ENCODE measurements at places on chromosomes 13 and 19.

DNA sequence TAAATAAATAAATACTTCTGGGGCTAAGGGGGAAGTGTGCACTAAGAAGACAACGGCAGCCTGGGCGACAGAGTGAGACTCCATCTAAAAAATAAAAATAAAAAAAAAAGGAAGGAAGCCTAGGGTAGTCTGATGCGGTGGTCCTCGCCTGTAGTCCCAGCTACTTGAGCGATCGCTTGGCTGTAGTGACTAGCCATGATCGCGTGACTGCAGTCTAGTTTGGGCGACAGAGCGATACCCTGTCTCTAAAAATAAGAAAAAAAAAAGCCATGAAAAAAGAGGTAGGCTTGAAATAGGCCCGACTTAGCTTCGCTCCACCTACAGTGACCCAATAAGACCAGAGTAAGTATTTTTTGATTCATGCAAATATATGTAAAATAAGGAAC, 661 bp upstream of the BABAM1 start:
- no peak for DNase-seq

DNA sequence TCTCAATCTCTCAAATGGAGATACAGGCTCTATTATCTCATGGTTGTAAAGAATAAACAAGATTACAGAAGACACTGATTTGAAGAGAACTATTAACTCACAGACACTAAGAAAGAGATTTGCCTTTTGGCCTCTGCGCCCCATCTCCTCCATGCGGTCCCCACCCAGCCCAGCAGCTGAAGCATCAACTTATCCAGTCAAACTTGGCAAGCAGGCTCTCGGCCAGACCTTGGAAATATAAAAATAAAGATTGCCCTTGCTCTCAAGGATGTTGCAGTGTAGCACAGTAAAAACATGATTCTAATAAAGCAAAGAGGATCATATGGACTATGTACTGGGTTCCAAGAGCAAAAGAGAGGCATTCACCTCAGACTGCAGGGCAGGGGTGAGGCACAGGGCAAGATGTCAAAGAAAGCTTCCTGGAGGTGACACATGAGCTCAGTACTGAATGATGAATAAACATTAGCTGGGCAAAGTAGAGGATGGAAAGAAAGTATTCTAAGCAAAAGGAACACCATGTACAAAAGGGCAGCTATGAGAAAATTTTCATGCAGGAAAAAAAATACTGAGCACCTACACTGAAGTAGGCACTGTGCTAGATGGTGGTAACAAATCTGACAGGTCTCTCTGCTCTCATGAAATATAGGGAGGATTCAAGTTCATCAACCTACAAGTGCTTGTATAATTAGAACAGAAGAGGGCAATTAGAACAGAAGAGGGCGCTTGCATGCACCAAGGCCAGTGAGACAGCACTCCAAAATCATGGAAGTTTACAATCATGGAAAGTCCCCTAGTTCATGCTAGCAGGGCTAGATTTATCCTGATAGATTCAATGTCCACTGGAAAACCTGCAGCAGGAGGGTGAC, 85.0 kb downstream of the SACS start:
- no peak for DNase-seq

- no peak for DNase-seq
Observed at GRCh38 chr13:28805193-28805819, 14.8 kb upstream of the MTUS2 start.

DNA sequence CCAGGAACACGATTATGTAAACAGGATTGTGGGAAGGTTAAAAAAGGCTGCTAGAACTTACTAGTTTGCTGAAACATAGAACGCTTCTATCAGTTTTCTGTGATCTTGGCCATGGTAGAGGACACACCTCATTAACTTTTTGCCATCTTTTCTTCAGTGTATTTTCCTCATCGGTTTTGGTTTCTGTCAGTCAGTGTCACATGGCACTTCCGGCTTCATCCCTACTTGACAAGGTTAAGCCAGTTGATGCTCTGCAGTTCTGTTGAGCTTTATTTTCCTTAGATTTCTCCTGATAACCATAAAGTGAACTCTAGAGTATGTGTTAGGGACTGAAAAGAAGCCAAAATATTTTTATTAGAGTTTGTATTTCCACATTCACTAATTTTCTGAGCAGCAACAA, 147.5 kb downstream of the NDFIP2 start:
- no peak for DNase-seq

- DNase-seq, result no peak
Observed at GRCh38 chr19:54030895-54031586, 32.7 kb downstream of the VSTM1 start.

DNA sequence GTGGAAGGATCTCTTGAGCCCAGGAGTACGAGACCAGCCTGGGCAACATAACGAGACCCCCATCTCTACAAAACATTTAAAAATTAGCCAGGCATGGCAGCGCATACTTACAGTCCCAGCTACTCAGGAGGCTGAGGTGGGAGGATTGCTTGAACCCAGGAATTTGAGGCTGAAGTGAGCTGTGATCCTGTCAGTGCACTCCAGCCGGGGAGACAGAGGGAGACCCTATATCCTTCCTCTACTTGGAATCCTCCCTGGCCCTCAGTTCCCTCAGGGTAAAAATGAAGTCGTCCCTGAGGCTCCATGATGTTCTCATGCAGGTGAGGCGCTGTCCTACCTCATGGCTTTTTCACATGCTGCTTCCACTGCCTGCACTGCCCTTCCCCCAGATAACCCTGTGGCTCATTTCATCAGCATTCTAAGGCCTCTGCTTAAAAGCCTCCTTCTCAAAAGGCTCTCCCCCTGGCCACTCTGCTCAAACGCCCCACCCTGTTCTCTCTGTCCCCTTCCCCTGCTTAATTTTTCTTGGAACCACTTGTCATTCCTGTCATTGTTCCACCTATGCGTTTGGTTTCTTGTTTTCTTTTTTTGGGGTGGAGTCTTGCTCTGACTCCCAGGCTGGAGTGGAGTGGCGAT, 19.2 kb downstream of the DNM2 start:
- DNase-seq, result no peak

DNA sequence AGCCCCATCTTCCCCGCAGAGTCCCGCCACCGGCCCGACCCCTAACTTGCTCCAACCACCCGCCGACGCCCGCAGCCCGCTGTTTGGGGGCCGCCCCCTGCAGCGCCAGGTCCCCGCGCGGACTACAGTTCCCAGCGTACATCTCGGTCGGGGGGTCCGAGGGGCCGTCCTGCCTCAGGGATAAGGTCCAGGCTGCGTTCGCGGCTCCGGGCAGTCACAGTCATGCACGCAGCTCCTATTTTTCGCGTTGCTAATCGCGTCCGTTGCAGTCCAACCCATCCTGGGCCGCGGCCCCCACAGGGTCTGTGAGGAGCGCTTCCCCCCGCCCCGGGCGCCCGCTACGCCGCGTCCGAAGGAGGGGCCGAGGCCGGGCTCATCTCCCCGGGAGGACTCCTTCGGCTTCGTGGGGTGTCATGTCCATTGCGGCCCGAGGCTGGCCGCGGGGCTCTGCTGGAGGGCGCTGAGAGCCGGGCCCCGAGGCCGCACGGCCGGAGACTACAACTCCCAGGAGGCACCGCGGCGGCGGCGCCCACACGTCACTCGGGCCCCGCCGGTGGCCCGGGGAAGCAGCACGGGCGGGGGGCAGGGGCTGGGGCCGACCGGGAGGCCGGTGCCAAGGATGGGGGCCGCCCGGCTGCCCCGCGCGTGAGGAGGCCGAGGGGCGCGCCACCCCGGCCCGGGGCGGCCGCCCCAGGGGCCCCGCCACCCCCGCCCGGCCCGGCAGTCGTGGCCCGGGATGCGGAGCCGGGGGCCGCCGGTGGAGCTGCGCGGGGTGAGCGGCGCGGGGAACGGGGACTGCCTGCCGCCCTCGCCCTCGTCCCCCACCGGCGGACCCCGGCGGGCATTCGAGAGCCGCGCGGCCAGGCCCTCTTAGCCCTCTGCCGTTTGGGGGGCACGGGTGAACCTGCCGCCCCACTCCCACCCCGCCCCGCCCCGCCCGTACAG, at the start of gene MAP3K10:
TSS of gene MAP3K10 (plus strand) at position 536 of the 945 bp plus-strand sequence. CDS start 606 bp downstream, outside the sequence.
- DNase-seq, result peak; percentile 85

DNA sequence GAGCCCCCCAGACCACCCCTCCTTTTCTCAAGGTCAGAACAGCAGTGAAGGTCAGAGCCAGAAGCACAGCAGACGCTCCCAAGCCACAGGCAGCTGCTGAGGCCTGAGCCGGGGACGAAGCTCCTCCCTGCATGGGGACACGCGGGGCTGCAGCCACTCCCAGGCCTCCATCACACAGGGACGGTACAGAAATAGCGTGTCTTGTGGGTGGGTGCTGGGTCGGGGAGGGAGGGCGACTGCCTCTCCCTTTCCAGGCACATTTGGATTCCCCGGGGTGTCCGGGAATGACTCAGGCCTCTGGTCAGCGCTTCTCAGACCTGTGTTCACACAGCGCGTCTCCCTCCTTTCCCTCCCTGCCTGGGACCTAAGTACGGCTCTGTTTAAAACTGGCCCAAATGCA, 33.2 kb downstream of the RASA3 start:
- DNase-seq, result no peak

GRCh38 chr13:27024074-27024461, 147.5 kb downstream of the USP12 start:
- no peak for DNase-seq

DNA sequence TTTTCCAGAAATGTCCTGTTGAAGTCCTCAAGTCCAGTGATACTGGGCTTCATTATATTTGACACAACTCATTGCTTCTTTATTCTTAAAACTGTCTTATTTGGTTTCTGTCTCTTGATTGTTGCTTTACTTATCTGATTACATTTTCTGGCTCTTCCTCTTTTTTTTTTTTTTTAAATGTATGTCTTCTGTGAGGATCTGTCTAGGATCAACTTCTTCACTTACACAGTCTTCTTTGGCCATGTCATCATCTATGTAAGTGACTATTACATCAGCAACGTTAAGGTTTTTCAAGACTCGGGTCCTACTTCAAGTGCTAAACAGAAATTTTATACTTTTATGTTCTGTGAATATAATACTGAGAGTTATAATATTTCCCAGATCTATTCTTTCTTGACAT, 162.1 kb downstream of the PDS5B start:
- no peak for DNase-seq

- DNase-seq, result no peak
Observed at GRCh38 chr13:99507054-99507453, 5.8 kb downstream of the TM9SF2 start.

DNA sequence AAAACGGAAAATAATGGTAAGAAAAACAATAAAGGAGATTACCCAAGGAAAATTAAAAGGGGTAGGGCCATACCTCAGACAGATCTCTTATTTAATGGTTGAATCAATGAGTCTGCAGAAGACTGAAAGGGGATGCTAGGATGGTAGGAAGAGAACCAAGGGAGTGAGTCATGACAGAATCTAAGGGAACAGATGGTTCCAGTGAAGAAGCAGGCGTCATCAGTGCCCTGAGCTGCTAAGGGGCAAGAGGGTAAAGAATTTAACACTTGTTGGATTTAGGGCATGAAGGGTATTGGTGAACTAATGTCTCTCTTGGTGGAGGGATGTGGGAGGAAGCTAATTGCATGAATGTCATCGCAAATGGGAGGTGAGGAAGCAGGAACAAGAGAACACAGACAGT, 329.2 kb upstream of the TSHZ3 start:
- no peak for DNase-seq

GRCh38 chr19:3784607-3785450, 1.4 kb downstream of the MATK start:
- no peak for DNase-seq

- DNase-seq, result no peak
Observed at GRCh38 chr19:710767-711166, 2.0 kb downstream of the PALM start.

GRCh38 chr13:101845245-101846020, 393.0 kb downstream of the ITGBL1 start:
- no peak for DNase-seq

DNA sequence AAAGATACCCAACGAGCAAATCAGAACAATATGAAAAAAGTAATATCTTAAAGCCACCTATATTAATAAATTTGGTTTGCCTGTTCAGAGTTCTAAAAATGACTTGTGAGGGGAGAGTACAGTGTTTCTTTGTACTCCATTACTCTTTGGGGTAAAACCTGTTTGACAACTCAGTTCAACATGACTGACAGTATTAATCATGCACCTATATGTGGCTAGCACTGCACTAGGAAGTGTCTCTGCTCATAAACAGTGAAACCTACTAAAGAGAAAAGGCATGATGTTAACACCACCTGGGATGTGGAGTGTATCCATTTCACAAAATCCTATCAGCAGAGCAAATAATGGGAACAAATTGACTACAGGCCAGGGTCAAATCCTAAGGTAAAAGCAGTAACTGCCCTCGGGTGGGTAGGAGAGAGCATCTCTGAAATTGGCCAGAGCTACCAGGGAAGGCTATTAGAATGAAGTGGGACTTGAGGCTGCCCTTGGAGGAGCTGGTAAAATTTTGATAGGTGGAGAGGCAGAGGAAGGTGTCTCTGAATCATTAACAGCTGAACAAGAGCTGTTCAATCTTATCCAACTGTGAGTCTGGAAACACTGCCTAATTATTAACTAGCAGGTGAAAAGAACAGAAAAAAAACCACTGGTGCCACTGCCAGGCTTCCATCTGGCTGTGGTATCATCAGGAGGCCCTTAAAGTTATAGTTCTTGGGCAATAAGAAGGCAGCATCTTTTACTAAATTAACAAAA, 365.1 kb downstream of the DNAJC15 start:
- no peak for DNase-seq

DNA sequence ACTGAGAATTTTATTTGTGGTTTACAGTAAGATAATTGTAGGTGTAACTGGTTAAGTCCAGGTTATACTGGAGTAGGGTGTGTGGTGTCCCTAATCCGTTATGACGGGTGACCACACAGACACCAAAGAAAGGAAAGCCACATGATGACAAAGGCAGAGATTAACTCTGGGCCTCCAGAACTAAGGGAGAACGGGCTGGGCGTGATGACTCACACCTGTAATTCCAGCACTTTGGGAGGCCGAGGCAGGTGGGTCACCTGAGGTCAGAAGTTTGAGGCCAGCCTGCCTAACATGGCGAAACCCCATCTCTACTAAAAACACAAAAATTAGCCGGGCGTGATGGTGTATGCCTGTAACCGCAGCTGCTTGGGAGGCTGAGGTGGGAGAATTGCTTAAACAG, 10.2 kb upstream of the FUT2 start:
- DNase-seq, result no peak

- no peak for DNase-seq
Observed at GRCh38 chr13:25248071-25248470, 39.2 kb downstream of the MTMR6 start.

- no peak for DNase-seq
Observed at GRCh38 chr13:29108068-29108786, 288.1 kb downstream of the MTUS2 start.

GRCh38 chr13:102317593-102317992, 84.3 kb downstream of the FGF14 start:
- no peak for DNase-seq

DNA sequence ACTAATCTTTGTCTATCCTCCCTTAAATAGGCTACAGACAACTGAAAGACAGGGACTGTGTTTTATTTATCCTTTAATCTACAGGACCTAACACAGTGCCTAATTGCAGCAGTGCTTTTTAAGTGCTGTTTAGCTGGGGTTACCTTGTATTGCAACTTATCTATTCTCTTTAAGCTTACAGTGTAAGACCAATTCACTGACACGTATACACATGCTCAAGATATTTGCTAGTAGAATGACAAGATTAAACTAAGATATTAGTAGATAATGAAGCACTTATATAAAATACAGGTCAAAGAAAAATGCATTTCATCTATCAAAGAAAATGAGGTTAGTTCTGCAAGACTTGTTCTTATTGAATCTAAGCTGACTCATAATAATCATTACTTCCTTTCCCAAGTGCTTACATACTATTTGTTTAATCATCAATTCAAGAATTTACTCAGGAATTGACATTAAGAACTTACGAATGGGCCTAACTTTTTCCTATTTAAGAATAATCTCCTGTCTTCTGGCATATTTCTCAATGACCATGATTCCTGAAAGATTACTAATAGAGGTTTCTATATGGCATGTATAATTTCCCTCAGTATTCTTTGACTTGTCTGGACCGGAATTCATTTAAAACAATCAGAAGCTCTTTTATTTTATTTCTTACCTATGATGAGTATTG, 75.8 kb upstream of the MAB21L1 start:
- DNase-seq, result no peak
